ENCODE measurements at places on chromosomes 4 and X.

GRCh38 chr4:151099976-151100417, 569 bp downstream of the RPS3A start:
- no peak for DNase-seq

DNA sequence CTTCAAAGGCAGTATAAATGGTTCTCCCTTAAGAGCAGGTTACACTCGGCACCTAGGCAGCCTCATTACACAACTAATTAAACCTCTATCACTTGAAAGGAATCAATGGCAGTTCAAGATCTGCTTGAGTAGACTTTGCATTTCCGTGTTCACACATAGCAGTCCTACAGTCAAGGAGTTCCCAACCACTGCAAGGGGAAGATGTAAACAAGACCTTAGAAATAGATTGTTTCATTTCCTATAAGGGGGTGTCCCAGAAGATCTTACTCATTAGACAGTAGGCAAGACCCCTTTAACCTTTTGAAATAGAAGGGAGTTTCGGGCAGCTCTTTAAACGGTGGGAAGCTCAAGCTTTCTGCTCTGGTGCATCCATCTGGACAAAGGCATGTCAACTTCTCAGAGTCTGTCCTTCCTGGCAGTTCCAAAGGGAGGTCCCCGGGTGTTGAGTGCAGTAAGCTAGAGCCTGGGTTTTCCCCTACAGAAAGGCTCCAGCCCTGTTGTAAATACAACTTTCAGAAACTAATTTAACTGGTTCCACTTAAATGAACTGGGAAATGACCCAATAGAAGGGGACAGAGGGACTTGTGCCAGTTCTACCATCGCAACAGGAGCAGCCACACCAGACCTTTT, 150.8 kb downstream of the RBMX2 start:
- DNase-seq, result no peak

DNA sequence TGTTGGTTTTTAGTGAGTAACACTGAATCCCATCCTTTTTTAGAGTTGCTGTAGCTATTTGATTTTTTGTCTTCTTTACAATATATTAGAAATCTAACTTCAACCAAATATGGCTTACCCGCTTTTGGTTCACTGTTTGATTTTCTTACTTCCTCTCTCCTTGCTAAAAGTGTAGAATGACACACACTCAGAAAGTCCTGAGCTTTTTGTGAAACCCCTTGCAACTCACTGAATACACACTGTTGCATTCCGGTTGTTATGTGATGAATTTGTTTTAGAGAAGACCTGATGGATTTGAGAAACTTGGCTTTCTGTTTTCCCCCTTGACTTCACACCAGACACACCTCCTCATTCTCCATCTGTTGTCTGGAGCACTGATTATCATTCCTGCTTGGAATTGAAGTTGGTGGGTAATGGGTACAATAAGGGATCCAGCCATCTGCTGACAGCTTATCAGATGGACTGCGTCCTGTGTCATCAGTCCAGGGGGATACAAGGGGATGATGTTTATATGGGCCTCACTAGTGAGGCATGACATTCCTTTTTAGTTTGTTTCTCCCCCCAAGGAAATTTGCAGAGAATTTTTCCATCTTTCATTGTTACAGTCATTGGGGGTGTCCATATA, 5.2 kb downstream of the TMEM164 start:
- no peak for DNase-seq

- DNase-seq, result no peak
Measured at GRCh38 chr4:63708661-63709060, 700.6 kb downstream of the TECRL start.

- DNase-seq, result no peak
Measured at GRCh38 chr4:86220121-86220520, 139.7 kb downstream of the MAPK10 start.

- DNase-seq, result no peak
Measured at GRCh38 chrX:131987252-131987651, 35.9 kb upstream of the STK26 start.

DNA sequence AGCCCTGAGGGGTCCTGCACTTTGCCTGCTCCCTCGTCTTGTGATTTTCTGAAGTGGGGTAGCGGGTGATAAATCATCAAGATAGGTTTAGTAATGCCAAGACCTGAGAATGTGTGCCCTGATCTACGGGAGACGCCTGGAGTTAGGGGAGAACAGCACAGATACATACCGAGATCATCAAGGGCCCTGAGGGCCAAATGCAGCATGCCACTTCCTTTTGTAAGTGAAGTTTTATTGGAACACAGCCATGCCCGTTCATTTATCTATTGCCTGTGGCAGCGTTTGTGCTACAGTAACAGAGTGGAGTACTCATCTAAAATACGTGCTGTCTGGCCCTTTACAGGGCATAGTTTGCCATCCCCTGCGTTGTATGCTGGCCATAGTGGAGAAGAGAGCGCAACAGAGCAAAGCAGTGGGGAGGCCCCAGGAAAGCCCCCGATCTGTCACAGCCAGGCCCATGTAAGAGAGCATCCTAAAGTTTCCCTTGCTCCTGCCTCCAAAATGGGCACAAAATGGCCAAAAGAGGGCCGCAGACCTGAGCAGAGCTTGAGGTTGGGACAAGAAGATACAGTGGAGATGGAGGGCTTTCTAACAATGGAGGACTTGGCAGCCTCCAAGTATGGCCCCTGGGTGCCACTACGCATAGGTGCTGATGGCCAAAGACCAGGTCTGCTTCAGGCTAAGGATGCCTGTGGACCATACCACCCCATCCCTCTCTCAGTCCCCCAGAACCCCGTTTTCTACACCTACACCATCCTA, 167.0 kb downstream of the SMIM20 start:
- no peak for DNase-seq

DNA sequence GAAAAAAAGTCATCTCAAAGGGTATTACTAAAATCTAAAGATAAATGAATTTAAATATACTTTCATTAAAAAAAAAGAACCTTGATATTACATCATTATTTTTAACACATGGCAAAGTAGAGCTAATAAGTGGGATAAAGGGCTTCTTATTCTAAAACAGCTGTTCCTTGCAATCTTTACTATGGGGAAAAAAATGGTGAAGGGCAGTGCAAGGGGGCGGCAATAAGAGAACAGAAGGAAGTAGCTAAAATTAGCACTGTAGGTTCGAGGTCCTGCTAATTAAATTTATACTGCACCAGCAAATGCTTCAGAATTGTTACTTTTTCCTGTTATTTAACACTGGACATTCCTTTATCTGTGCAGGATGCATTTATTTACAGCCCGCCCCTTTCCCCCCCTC, 89.4 kb upstream of the HPF1 start:
- no peak for DNase-seq

DNA sequence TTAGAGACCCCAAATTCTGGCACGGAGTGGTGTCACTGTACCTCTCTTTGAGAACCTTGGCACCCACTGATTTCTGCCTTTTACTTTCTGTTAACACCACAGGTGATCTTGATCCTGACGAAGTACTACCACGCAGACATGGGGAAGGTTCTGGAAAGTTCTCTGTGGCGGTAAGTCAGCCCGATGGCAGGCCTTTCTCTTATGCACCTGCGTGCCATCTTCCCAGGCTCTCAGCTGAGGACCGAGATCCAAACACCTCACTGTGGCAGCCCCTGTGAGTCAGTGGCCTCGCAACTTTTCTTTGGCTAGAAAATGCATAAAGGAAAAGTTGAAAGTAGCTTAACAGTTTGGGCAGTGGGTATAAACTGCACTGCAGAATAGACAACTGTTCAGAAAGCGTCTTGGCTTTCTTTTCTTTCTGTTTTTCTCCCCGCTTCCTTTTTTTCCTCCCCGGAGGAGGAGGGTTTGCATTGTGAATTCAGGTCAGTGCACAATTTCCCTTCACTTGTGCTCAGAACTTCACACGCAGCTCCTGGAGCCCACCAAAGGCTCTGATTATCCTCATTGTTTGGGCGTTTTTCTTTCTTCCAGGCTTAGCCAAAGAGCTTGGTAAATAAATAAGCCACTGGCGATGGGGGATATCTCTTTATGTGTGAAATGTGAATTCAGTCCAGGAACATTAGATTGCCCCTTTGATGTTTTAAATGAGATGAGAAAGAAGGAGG, 38.4 kb downstream of the PSAPL1 start:
- no peak for DNase-seq

GRCh38 chrX:135382260-135382659, 39.5 kb upstream of the SMIM10L2A start:
- DNase-seq, result no peak

GRCh38 chr4:76072760-76073159, 1.7 kb upstream of the ART3 start:
- no peak for DNase-seq

GRCh38 chr4:187485676-187486075, 509.9 kb upstream of the ZFP42 start:
- no peak for DNase-seq

- DNase-seq, result no peak
Measured at GRCh38 chr4:5787311-5787710, 76.3 kb downstream of the EVC start.

- DNase-seq, result no peak
Measured at GRCh38 chr4:55539658-55540057, 7.1 kb downstream of the CLOCK start.

- no peak for DNase-seq
Measured at GRCh38 chrX:78619834-78620233, 39.3 kb downstream of the RTL3 start.

- DNase-seq, result no peak
Measured at GRCh38 chrX:45668686-45669443, 468.2 kb upstream of the DIPK2B start.

DNA sequence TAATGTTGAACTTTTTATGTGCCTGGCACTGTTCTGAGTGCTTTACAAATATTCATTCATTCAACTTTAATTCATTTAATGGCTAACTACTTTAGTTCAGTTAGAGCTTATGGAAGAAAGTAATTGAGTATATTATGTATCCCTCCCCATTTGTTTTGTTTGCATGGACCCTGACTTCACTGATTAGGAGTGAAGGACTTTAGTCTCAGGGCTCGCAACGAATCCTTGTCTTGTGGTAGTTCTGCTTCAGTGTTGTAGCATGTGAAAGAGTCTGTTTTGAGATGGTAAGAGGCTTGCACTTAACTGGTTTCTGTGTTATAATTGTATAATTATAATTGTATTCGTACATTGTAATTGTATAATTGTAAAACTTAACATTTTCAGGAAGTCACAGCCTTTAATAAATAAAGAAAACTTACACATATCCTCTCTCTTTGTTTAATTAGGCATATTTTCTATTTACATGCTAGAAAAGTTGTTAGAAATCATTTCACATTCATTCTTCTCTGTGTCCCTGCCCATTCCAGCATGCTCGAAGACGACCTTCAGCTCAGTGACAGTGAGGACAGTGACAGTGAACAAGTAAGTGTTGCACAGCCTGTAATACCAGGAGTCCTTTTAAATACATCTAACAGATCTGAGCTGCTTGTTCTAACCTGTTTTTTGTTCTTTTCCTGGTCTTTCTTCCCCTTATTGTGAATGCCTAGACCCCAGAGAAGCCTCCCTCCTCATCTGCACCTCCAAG, 115.1 kb downstream of the KLHL8 start:
- no peak for DNase-seq

- no peak for DNase-seq
Measured at GRCh38 chr4:103497692-103498091, 222.1 kb downstream of the TACR3 start.

DNA sequence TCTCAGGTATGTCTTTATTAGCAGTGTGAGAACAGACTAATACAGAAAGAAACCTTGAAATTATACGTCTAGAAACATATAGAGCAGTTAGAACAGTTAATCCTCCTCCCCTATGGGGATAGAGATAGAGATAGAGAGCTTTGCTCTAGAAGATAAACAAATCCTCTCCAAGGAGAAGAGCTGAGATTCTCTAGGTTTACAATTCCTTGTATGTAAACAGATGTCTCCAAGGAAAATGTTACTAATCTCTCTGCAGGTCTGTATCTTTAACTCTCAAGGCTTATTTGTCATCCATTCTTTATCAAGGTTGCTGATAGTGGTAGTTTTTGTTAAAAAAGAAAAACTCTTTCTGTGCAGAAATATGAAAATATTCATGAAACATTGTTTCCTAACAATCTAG, 282.1 kb upstream of the GIMD1 start:
- DNase-seq, result no peak

GRCh38 chr4:1492142-1492457, 85.9 kb upstream of the NKX1-1 start:
- DNase-seq, result no peak

DNA sequence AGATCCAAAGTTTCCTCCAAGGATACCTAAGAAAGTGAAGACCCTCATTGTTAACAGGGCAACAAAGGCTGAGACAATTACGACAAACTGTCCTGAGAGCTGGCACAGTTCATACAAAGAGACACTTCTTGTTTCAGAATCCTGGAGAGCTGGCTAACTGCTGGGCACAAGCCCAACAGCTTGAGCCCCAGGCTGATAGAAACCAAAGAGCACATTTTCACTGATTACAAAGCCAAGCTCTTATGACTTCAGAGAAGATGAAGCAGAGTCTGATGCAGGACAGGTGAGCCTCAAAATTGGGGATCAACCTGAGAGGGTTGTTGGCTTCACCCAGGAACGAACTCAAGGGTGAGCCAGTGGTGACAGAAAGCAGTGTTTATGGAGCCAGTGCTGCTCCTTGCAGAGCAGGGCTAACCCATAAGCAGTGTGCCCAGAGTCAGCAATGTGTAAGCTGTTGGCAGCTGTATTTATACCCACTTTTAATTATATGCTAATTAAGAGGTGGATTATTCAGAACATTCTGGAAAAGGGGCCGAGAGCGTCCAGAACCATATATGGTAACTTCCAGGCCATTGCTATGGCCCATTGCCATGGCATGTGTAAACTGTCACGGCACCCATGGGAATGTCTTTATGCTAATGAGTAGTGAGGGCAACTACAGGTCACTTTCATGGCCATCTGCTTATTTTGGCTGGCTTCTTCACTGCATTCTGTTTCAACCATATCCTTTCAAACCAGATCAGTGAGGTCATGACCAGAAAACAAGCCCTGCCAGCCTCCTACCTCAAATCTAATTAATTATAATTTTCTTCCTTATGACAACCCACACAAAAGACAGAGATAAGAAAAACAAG, 183.7 kb downstream of the EVC2 start:
- no peak for DNase-seq

DNA sequence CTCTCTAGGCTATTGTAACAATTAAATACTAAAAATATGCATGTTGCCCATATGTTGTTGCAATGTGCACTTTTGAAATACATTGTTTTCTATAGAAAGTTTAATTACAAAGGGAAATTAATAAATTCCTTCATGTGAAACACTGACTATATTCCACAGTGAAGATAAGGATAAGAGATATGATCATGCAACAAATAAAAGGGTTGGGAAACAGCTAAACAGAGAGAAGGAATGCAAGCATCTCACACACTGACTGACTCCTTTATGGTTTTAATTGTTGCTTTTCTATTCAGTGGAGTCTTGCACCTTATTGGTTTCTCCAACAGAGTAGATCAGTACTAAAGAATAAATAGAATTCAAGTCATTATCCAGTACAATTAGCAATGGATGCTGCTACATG, 37.8 kb downstream of the ELOVL6 start:
- DNase-seq, result no peak

GRCh38 chr4:174314770-174315169, 31.1 kb downstream of the CEP44 start:
- DNase-seq, result no peak
